ENCODE measurements at places on chromosomes 12 and 14.

DNA sequence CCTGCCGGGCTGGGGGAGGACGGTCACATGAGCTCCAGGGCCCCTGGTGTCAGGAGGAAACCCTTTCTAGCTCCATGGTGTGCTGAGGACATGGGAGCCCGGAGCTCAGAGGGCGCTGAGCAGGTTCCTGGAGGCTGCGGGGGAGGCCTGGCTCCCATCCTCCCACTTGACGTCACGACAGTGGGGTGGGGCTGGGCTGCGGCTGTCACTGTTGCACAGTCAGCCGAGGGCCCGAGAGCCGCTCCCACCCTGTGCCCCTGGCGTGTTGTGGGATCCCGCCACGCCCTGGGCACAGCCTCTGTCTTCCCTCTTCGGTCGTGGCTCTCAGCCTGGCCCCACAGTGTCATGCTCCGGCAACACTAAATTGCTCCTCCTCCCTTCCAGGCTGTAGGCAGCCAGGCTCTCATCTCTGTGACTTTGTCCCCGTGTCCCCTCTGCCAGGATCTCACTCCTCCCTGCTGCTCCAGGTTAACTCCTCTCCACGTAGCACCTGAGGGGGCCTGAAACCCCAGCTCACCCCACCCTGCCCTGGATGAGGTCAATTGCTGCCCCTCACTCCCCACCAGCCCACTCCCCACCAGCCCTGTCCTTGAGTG lies 33.0 kb downstream of the BEGAIN start:
- ATAC-seq: peak; percentile 86

DNA sequence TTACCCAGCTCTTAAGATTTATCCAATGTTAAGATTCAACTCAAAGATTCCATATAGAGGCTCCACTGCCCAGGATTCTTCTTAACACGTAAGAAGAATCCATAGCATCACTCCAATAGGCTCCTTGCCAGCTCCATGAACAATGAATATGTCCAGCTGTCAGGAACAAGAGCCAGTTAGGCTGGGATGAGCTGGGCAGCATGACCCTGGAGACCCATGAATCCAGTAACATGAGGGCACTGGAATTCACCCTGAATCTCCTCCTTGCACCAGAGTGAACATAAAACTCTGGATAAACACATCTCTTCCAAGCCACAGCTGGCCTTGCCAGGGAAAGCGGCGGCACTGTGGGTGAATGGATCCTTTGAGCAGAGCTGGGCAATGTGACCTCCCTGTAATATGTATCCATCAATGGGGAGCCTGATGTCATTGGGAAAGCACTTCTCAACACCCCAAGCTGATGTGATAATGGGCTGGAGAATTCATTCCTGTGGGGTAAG lies 24.4 kb upstream of the TC2N start:
- ATAC-seq: no peak

DNA sequence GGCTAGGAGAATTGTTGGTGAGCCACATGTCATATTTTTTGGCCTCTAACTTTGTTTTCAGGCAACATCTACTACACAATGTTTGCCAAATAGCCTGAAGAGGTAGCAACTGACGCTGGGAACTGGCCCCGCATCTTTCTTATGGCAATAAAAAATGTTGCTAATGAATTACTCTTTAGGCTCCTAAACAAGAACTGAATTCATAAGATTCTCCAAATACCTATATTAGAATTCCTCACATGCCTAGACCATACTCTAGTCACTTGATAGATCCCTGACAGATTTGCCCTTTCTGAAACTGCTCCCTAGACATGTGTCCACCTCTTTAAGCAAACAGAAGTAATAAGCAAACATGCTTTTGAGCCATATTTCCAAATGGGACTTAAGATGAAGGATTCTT lies 209.0 kb upstream of the ATXN7L3B start:
- ATAC-seq: no peak

GRCh38 chr14:36320897-36321381 lies 502 bp upstream of the MBIP start:
- no peak for ATAC-seq

- ATAC-seq: no peak
Measured at GRCh38 chr12:131067981-131068851, 114.5 kb downstream of the ADGRD1 start.

GRCh38 chr12:27467641-27468040 lies 21.1 kb downstream of the SMCO2 start:
- ATAC-seq: no peak

GRCh38 chr14:86739761-86740160 lies 1209.8 kb downstream of the FLRT2 start:
- ATAC-seq: no peak

DNA sequence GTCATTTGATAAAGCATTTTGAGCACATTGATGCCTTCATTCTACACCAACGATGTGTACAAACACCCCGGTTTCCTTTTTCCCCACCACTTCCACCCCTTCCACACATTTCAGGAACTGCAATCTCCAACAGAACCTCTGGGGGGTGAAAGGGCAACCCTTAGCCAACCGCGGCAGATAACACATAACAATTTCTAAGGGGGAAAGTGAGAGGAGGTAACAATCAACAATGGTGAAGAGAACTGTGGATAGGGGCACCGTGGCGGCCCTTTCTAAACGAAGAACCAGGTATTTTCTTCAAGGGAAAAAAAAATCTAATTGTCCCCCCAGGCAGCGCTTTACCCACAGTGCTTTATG lies 1.1 kb downstream of the KITLG start:
- no peak for ATAC-seq

DNA sequence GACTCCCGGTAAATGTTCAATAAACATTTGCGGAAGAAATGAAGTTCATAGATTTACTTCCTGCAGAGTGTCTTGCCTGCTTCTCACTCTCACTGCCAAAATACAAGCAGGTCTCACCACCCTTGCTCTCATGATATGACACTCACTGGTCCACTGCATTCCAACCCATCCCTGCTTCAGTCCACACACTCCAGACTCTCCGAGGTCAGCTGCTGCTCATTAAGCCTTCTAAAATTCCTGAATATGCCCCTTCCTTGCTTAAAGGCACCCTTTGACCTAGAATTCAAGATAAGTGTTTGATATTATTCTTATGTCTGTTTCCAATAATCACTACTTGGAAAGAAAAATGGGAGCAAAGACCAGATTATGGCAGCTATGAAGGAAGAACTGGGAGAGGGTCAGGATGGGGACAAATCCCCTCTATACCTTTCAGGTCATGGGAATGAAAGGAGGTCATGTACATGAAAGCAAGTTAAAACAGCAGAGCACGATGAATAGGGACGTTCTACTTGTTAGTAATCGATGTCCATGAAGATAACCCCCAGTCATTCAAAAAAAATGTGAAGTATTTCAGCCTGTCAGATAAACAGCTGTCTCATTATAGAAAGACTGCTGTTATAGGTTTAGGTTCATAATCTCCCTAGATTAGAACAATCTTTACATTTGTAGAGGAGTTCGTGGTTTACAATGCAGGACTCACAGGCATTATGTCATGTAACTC lies 10.5 kb upstream of the NID2 start:
- no peak for ATAC-seq

DNA sequence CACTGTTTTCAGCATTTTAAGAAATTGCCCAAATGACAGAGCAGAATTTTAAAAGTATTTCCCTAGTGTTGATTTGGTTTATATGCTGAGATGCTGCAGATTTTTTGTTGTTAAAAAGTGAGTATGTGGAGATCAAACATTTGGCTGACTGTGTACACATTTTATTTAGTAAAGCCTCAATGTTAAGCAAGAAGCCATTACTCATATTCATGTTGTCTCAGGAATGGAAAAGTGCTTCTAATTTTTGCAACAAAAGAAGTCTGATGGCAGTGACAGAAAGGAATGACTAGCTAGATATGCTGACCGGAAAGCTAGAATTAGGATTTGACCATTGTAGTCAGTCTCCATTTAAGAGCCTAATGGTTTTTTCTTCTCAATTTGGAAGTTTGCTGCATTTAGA lies 22.5 kb downstream of the SLC38A6 start:
- no peak for ATAC-seq

GRCh38 chr14:47675466-47676314 lies at the start of gene MDGA2:
Gene MDGA2 (minus strand): TSS chr14:47675605.
- ATAC-seq: no peak

GRCh38 chr12:131287015-131287937 lies 333.6 kb downstream of the ADGRD1 start:
- ATAC-seq: no peak

DNA sequence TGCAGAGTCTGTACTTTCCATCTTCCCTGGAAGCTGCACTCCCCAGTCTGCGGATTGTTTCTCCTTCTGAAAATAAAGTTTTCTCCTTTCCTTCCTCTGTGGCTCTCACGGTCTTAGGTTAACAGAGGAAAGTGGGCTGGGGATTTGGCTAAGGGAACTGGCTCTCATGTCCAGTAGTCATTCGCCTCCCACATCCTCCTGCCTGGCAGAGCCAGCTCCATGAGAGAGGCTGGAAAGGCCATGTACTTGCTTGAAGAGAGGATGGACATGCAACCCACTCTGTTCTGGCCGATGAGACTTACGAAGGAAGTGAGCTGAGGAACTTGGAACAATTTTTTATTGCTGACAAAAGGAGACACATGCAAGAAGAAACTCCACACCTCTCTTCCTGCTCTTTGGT lies 18.9 kb upstream of the RGS6 start:
- ATAC-seq: no peak

- ATAC-seq: no peak
Measured at GRCh38 chr14:103043257-103044015, 13.9 kb downstream of the CDC42BPB start.

GRCh38 chr12:102096855-102097254 lies 23.1 kb downstream of the NUP37 start:
- no peak for ATAC-seq

GRCh38 chr14:99602054-99602787 lies 1.8 kb downstream of the CCDC85C start:
- ATAC-seq: no peak

GRCh38 chr12:44347145-44347544 lies 511.3 kb downstream of the TMEM117 start:
- no peak for ATAC-seq

DNA sequence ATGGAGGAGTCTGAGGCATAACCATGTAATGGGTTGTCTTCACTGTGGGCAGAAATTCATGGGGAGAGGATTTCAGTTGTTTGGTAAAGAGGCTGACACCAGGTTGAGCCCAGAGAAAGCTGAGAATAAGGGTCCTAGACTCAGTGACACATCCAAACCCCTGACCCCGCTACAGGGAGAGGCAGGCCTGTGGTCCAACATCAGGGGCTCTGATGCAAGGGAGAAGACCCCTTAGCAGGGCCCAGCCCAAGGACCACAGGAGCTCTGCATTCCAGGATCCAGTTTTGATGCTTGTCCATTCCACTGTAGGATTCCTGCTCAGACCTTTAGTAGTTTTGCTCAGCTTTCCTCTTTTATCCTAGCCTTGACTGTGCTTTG lies 15.5 kb downstream of the GPR68 start:
- ATAC-seq: no peak

DNA sequence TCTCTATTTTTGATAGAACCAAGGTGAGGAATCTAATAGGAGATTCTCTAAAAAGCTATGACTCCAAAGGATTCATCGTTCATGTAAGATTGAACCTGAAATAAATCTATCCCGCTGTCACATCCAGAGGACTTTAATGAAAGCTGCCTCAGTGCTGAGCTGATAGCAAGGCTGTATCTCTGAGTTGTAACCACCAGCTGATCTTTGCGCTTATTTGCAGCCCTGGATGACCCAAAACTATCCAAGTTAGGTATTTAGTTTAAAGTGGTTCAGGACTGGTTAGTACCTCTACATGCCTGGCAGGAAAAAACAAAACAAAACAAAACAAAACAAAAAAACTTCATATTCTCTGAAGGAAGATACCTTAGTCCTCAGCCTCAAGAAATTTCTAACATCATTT lies 8.8 kb upstream of the ANKRD33 start:
- ATAC-seq: no peak

DNA sequence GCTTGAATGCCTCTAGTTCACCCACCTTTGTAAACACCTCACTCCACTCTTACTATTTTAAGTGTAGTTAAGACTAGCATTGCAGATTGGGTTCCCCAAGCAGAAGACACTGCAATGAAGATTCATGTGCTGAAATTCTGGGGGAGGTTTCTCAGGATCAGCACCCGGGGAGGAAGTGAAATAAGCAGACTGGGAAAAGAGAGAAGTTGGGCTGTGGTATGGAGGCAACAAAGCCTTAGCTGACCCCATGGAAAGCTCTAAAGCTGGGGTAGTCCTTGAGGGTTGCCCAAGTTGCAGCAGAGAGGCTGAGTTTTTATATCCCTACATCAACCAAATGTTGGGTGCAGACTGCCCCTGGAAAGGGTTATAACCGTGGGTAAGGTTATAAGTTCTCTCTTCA lies 23.9 kb upstream of the IGF1 start:
- ATAC-seq: no peak

DNA sequence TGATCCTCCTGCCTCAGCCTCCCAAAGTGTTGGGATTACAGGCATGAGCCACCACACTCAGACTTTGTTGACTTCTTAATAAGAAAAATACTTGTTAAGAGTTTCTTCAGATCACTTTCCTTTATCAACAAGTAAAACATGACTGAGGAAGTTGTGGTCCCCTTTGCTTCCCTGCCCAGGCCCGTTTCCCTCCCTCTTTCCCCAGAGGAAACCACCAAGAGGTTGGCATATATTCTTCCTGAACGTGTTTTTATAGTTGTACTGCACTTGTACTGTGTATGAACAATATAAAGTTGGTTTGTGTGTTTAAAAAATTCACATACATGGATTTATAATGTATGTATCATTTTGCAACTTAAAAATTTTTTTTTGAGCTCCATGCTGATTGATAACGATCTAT lies 28.4 kb downstream of the PTPN11 start:
- no peak for ATAC-seq

- ATAC-seq: no peak
Measured at GRCh38 chr14:78401866-78402265, 231.7 kb downstream of the NRXN3 start.

- no peak for ATAC-seq
Measured at GRCh38 chr12:100643246-100643645, 69.8 kb downstream of the GAS2L3 start.

- no peak for ATAC-seq
Measured at GRCh38 chr14:59852350-59852749, 18.2 kb downstream of the RTN1 start.

GRCh38 chr12:1542599-1542998 lies 51.8 kb downstream of the FBXL14 start:
- ATAC-seq: no peak

DNA sequence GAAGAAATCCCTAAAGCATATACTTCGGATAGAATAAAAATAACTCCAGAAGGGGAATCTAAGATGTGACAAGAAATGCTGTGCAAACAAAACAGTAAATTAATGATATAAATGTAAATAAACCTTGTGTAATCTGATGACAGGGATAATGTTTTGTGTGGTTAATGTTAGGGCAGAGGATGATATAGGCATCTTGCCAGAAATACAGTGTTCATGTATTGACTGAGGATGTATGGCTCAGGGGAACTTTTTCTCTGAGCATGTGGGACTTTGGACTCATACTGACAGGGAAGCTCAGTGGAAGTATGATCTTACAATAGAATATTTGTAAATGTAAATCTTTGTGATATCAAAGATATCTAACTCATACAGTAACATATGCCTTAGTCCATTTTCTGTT lies 420.2 kb downstream of the TMTC2 start:
- no peak for ATAC-seq
